ENCODE measurements at places on chromosomes 13 and 19.

DNA sequence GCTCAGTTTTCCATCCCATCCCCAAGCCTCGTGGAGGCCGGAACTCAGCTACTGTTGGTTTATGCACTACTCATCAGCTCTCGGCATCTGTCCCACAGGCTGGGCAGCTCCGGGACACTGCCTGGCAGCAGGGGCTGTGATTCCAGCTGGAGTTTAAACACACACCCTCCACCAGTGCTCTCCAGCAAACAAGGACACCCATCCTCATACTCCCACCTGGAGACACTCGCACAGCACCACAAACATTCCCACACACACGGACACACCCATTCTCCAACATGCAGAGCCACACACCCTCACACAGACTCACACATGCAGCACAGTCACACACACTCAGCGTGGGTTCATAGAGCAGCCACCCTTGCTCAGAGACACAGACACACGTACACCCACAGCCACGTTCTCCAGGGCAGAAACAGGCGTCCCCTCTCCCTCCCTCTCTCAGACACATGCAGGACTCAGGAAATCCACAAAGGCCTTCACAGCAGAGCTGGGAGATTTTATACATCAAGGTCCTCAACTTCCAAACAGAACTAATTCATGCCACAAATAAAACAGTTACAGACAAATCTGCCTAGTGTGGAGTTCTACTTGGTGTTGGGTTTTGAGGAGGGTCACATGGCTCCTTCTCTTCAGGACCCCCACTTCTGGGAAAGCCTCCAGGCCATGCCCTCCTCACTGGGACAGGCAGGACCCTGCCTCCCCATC lies 785.4 kb downstream of the UQCRFS1 start:
- no peak for DNase-seq

GRCh38 chr13:107866032-107866940 lies 349.1 kb downstream of the LIG4 start:
- no peak for DNase-seq

- DNase-seq = no peak
These were observed at the start of gene PALM3 for GRCh38 chr19:14061751-14062557. PALM3 (minus strand) TSS chr19:14062076; CDS start chr19:14061980, 96 bp downstream.

GRCh38 chr19:33089010-33089409 lies 8.0 kb downstream of the GPATCH1 start:
- no peak for DNase-seq

GRCh38 chr19:14536926-14537692 lies 7.7 kb downstream of the TECR start:
- peak; percentile 68 for DNase-seq

DNA sequence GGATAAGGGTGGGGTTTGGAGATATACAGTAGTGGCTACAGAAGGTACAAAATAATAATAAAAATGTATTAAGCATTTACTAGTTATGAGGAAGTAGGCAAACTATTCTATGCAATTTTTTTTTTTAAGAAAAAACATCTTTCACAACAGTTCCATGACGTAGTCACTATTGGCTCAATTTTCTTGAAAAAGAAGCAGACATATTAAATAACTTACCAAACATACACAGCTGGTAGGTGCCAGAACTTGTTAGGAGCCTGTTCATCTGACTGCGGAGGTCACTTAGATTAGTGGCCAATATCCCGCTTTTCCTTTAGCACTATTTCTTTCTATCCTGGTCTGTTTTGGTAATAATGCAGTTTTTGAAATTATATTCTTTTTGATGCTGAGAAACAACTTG lies 593.5 kb downstream of the KCTD12 start:
- DNase-seq = peak; percentile 48

GRCh38 chr13:73715114-73715910 lies 418.9 kb downstream of the KLF12 start:
- DNase-seq = no peak

GRCh38 chr13:32639502-32640105 lies 53.4 kb downstream of the PDS5B start:
- peak; percentile 78 for DNase-seq

DNA sequence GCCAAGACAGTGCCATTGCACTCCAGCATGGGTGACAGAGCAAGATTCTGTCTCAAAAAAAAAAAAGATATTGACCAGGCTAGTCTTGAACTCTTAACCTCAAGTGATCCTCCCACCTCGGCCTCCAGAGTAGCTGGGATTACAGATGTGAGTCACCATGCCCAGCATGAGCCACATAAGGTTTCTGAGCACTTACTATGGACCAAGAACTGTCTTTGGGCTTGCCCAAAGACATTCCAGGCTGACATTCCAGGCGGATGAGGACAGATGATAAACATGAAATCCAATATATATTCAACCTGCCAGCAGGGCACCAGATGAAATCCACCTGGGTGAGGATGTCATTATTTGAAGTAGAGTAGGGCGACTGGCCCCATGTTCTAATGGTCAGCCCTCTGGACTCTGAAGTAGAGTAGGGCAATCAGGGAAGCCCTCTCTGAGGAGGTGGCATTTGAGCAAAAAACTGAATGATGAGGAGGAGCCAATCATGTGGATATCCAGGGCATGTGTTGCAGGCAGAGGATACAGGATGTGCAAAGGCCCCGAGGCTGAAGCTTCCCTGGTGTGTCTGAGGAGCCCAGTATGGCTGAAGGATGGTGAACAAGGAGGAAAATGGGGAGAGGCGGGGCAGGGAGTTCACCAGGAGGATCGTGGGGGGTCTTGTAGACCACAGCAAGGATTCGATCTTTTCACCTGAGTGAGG lies 4.0 kb downstream of the C19orf38 start:
- peak; percentile 49 for DNase-seq

GRCh38 chr13:50629966-50630365 lies 213.5 kb downstream of the DLEU7 start:
- DNase-seq = no peak

- no peak for DNase-seq
These were observed 1.7 kb downstream of the NOTCH3 start for GRCh38 chr19:15198951-15199660.

DNA sequence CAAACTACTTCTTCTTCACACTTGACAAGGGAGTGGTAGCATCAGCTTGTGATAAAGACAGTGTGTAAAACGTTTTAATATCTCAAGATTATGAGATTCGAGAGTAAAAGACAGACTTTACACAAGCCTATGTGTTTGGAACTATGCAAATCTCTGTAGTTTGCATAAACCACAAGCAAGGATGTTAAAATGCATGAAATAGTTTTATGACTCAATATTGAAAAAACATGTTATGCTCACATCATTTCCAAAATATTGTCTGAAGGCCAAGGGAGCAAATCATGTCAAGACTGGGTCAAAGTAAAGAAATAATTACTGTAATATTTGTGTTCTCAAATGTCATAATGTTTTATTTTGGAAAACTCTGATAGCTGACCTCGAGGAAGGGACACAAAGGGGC lies 316.8 kb upstream of the KLF12 start:
- peak; percentile 33 for DNase-seq

- DNase-seq = no peak
These were observed 10.5 kb upstream of the CEACAM6 start for GRCh38 chr19:41744850-41745249.

- no peak for DNase-seq
These were observed 168.6 kb downstream of the LACC1 start for GRCh38 chr13:44048326-44048725.

DNA sequence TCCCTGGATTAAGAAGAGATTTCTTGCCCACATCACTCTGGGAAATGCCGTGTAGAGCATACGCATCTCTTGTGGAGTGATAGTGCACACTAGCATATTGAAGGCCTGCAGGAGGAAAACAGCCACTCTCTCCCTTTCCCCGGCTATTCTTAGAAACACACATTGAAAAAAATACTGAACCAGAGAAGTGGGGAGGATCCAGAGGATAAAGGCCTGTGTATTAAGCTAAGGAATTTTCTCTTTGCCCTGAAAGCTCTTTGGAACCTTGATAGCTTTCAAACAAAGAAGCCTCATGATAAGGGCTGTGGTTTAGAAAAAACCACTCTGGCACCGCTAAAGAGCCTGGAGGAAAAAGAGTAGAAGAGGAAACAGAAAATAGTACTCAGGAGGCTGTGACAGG lies 386.1 kb upstream of the NBEA start:
- no peak for DNase-seq

DNA sequence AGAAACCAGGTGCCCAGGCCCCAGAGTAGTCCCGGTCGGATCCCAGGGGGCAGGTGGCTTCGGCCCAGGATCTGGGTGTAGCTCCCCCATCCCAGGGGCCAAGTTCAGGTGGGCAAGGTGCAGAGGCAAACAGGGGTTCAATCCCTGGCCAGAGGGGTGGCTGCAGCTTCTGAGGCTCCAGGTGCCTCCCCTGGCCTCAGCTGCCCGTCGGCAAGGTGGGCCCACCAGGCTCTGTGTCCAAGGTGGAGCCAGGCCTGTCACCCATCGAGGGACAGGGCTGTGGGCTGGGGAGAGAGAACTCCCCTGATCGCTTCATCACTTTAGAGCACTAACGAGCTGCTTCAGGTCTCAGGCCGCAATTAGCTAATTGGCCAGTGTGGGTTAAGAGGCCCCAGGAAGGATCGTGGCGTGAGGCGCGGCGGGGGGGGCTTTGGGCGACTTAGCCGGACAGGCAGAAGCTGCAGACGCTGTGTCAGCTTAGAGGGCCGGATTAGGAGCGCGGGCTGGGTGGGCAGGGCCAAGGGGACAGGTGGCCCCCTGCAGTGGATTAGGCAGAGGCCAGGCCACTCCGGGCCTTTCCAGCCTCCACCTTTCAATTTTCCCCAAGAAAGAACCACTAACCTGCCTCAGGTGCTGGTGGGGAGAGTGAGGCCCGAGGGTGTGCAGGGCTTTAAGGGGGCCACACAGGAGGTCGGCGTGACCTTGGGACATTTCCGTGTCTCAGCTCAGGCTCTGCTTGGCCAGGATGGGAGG lies 2.8 kb upstream of the RAX2 start:
- no peak for DNase-seq

GRCh38 chr19:2032296-2032941 lies 16.9 kb upstream of the BTBD2 start:
- DNase-seq = peak; percentile 88

- DNase-seq = no peak
These were observed 96.5 kb downstream of the KL start for GRCh38 chr13:33112766-33113165.

- DNase-seq = peak; percentile 64
These were observed 1.1 kb downstream of the ARGLU1 start for GRCh38 chr13:106566641-106567473.

- peak; percentile 11 for DNase-seq
These were observed 1.2 kb downstream of the MED26 start for GRCh38 chr19:16626796-16627192.

GRCh38 chr13:52371736-52372247 lies 34.2 kb downstream of the THSD1 start:
- DNase-seq = peak; percentile 77

GRCh38 chr19:46755077-46755852 lies 9.0 kb upstream of the STRN4 start:
- peak; percentile 73 for DNase-seq

DNA sequence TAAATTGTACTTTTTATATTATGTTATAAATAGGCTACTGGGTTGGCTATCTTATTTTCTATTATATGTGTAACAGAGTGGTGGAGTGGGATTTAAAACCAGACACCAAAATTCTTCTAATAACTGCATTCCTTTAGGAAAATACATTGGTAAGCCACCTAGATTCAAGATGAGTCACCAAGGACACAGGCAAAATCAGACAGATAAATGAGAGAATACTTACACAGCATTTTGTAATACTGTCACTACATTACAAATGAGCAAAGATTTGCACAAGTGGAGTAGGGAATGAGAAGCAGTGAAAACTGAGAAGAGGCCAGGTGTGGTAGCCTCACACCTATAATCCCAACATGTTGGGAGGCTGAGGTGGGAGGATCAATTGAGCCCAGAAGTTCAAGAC lies 6.2 kb upstream of the SPART start:
- peak; percentile 39 for DNase-seq

GRCh38 chr19:48279747-48280146 lies 9.9 kb downstream of the ZNF114 start:
- no peak for DNase-seq

GRCh38 chr19:47421844-47422395 lies 2.6 kb upstream of the MEIS3 start:
- no peak for DNase-seq

DNA sequence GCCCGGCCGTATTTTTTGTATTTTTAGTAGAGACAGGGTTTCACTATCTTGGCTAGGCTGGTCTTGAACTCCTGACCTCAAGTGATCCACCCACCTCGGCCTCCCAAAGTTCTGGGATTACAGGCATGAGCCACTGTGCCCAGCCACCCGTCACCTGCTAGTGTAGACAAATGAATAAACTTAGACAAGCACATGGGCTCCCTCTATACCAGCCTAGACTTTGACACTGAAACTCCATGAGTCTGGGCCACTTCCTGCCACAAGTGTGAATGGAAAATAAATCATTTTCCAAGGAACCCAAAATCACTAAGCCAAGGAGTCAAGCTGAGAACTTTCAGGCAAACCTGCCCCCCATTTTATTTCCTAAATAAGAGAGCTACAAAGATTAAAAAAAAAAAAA lies 27.0 kb upstream of the TPT1 start:
- DNase-seq = no peak

GRCh38 chr19:53462861-53463260 lies 4.7 kb upstream of the ZNF813 start:
- no peak for DNase-seq

DNA sequence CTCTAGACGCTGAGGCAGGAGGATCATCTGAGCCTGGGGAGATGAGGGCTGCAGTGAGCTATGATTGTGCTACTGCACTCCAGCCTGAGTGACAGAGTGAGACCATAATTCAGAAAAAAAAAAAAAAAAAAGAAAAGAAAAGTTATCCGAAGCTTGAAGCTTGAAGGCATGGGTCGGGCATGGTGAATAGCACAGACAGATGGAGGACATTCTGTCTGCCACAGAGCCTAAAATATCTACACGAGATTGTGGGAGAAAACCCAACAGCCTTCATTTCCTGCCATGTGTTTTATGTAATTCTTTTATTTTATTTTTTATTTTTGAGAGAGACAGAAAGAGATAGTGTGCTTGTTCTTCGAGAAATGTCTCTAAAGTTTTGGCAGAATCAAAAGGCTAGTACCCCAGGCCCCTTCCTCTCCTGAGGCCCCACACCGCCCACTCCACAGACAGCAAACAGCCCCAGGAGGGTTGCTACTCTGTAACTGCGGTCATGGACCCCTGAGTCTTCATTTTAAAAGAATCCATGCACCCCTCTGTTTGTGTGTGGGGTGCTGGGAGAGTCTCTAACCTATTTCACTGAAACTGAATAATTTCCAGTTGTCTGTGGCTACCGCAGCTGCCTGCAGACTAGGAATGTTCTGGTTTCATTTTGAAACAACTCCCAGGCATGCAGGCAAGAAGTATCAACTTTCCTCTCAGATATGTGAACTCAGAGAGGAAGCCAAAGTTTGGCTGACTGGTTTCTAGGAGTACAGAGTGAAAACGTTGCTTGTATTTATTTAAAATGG lies 38.4 kb upstream of the RCBTB2 start:
- DNase-seq = peak; percentile 65

GRCh38 chr19:55809381-55810058 lies 22.3 kb downstream of the NLRP11 start:
- peak; percentile 57 for DNase-seq

- no peak for DNase-seq
These were observed 1.1 kb upstream of the LTBP4 start for GRCh38 chr19:40599902-40600569.

DNA sequence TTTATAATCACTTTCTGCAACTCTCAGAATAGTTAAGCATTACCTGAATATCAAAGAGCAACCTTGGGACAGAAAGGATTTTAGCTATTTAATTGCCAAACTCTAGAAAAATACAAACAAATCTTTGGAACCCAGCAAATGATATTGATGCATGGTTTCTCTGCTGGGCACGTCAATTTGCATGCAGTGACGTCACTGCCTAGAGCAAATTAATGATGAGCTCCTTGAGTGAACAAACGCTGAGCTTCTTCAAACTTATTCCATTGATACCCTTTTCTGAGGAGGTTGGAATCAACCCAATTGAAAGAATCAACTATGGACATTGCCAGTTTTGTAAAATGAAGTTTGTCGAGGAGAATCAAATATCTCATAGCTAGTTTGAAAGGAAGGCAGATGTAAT lies 259.9 kb upstream of the SOX21 start:
- no peak for DNase-seq

Measured in fibroblast of mammary gland (primary cell).